ENCODE measurements at places on chromosomes 2 and 18.
A peak's percentile ranks its signal among the peaks of the same experiment; 100 is the strongest.

GRCh38 chr2:205685314-205686055 lies 3.2 kb downstream of the NRP2 start:
- DNase-seq: no peak

DNA sequence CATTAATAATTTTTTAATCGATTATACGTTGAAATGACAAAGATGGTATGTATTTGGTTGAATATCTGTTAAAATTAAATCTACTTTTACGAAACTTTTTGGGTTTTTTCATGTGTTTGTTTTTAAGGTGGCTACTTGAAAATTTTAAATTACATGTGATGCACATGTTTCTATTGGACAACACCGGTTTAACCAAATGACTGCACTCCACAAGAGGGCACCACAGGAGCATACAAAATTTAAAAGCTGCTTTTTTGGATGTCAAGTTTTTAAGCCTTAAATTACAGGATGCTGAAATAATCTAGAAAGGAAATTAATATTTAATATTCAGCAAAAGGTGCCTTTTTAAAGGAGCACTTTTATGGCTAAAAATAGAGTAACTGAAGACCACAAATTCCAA lies 98.7 kb downstream of the ACVR1 start:
- peak; percentile 67 for DNase-seq

DNA sequence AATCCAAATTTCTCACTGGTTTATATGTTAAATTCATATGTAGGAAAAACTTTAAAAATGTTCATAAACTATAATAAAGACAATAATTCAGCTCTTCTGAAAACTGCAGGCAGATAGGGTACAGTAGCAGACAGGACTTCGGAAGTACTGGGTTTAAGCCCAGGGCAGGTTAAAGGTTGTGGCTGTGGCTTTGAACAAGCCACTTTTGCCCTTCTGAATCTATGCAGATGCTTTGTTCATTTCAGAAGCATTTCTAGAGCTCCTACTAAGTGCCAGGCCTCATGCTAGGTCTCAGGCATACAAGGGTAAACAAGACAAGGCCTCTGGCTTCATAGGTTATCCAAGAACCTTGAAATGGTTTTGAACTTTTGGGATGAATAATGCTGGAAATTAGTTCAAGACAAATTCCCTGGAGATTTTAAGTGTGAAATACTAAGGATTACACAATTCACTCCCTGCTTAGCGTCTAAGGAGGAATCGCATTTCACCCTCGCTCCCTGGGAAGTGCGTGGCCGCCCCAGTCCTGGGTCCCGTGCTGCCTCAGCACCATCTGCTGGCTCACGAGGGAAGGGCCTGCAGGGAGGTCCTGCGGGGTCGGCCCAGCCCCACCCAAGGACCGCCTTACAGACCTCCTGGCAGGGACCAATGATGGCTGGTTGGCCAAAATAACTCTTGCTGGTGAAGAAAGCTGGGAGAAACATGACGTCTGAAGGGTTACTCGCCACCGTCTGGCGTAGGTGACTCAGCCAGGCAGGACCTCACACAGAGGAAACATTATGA lies 67.7 kb upstream of the L3MBTL4 start:
- no peak for DNase-seq

DNA sequence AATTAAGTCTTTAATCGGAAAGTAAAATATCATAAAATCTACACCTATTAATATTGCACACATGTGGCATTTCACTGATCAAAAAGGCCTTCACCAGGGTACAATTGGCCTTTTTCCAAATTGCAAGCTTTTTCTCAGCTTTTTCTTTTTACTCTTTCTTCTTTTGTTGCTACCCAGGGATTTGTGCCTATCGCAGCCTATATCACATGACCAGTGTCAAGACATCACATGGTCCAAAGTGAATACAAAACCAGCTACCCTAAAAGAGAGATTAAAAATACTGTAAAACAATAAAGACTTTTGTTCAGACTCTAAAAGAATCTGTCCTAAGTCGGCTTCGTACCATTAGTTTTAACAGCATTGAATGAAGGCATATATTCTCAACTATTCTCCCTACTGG lies 15.0 kb upstream of the OTX1 start:
- no peak for DNase-seq

GRCh38 chr2:193793914-193794313 lies 1599.2 kb upstream of the TMEFF2 start:
- DNase-seq: no peak

DNA sequence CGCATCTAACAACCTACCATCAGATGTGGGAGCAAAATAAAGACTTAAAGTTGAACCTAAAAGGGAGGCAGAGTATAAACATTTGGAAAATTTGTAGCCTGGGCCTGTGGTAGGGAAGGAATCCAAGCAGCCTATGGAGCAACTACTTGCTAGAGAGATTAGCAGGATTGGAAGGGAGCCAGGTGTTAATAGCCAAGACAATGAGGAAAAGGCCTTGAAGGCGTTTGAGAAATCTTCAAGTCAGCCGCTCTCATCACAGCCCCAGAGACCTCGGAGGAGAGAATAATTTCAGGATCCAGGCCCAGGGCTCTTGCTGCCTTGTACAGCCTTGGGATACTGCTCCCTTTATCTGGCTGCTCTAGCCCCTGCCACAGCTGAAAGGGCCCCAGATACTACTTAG lies 219.7 kb downstream of the THSD7B start:
- no peak for DNase-seq

GRCh38 chr2:69083235-69083748 lies 70.3 kb downstream of the ANTXR1 start:
- DNase-seq: no peak

- no peak for DNase-seq
These were observed 64.9 kb downstream of the CDH2 start for GRCh38 chr18:28112056-28112470.

DNA sequence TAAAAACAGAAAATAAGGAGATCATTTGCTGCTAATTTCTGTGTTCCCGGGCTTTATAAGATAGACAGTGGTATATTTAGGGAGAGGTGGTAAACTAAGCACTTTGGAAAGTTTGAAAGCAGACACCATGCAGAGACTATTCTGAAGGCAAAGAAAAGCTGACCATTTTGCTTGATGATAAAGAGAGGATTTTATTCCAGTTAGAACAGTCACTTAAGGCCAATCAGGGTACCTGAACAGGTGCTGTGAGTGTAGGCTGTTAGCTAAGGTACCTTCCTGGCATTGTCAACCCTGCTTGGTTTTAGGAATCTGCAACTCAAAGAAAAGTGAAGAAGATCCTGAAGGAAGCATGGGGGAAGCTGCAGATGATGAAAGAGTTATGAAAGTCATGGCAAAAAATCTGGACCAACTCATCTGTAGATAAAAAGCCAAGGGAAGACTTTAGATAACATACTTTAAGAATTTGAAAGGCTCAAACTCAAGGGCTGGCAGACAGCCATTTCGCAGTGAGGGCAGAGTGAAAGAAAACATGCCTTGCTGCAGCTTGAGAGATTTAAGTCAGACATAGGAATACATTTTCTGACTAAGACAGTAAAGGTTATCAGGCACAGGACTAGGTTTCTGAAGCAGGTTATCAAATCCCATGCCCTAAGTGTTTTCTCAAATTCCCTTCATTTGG lies 80.1 kb upstream of the ARL5A start:
- DNase-seq: no peak

DNA sequence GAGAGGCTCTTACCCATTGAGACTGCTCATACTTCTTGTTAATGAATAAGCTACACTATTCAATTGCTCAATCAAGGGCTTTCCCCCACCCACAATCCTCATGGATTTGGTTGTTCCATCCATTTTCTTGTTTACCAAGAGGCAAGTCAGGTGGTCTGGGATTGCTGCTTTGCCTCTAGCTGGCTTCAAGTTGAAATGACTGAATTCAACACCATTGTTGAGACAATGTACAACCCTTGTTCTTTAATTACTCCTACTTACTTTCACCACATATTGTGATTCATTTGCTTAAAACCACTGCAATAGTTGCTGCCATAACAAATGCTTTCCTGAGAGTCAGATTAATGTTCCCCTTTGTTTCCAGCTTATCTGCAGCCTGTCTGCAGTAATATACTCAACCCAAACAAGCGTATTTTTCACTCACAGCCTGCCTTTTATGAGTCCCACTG lies 532.2 kb downstream of the RIT2 start:
- DNase-seq: peak; percentile 84

DNA sequence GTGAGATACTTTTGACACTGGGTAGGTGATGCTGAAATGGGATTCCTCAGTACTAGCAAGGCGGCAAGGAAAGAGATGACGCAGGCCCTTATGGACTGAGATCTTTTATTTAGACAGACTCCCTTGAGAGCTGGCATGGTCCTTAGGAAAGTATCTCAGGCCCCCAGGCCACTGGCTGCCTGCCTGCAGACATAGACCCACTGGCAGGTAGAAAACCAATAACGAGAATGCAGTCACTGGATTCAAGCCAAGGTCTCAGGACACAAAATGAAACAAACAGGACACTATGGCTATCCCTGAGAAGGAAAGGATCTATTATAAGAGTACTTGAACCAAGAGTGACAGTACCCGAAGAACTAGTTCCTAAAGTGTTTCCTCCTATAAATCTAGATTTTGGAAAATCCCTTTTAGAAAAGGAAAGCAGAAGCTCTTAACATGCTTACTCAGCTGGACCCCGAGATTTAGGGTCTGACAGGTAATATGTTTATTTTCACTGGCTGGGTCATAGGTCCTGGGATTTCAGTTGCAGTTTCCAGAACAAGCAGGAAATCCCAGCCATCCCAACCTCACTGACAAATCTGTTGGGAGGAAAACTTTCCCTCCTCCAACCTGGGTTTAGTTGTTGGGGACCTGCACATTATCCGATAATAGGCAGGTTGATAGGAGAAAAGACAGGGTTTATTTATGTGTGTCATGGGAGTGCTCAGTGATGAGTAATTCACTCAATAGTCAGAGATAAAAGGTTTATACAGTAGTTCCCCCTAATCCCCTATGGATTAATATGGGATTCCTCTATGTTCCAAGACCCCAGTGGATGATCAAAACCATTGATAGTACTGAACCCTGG lies 44.5 kb downstream of the COMMD1 start:
- DNase-seq: no peak

- no peak for DNase-seq
These were observed 413.2 kb upstream of the SPRED2 start for GRCh38 chr2:65845442-65846182.

DNA sequence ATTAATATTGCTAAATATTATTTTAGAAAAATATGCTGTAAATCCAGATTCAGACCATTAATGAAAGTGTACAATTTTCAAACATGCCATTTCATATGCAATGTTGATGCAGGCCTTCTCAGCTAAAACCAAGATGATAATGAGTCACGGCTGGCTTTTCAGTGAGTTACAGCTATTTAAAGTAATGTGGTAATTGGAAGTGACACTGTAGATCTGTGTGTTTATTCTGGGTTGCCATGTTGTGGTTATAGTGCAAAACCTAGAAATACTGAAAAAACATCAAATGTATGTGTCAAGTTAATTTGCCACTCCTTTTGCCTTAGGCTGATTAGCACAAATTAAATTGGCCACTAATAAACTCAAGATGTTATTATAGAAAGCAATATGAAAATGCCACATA lies 506.6 kb downstream of the ERBB4 start:
- DNase-seq: peak; percentile 10

DNA sequence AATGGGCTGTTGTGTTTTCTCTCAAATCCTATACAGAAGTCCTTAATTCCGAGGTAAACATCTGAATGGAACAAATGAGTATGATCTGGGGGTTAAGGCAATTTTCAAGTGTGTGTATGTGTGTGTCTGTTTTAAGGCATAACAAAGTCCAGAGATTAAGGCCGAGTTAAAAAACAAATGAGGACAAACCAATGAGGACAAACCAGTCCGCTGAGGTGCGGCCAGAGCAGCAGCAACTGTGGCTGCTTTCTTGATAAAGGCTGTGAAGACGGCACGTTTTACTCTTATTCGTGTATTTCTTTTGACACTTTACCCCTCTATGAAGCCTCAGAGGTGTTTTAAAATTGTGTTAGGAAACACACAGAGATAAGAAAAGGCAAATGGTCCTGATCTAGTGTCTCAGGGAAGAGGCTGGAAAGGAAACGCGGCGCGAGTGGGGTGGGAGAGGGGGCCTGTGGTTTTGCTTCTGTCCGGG lies 495 bp upstream of the GULP1 start:
- no peak for DNase-seq

DNA sequence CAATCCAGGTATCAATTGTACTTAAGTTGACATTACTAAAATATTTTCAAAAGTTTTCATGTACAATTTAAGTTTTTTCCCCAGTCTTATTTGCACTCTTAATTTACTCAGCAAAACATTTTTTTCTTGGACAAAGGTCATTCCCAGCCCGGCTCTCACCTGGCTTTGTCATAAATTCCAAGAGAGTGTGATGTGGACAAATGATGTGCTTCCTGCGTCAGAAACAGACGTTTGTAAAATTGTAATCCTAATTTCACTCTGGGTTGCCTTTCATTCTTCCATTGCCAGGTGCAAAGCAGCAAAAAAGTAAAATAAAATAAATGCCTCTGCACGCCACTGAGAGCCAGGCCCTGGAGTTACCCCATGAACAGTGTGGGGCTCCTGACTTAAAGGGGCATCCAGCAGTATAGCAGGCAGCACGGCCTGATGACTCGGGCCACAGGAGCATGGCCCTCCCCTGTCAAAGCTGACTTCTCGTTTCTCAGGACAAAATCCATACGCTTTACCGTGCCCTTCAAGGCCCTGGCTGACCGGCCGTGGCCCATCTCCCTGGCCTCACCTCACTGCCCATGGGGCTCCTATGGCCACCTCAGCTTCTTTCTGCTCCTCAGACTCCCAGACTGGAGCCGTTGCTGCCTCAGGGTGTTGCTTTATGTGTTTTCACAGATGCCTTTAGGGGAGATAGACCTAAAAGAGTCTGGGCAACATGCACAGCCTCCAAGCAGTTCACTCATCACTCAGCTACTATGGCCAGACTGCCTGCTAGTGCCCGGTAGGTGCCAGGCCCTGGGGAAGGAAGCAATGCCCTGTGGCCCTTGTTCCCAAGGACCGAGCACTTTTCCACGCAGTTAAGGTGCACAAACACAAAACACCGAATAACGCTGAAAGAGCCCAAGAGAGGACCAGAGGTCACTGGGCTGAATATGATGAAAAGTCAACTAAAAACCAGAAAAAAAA lies 7.6 kb upstream of the TMEM185B start:
- no peak for DNase-seq

GRCh38 chr2:28661589-28662001 lies 90.0 kb upstream of the PPP1CB start:
- DNase-seq: no peak

DNA sequence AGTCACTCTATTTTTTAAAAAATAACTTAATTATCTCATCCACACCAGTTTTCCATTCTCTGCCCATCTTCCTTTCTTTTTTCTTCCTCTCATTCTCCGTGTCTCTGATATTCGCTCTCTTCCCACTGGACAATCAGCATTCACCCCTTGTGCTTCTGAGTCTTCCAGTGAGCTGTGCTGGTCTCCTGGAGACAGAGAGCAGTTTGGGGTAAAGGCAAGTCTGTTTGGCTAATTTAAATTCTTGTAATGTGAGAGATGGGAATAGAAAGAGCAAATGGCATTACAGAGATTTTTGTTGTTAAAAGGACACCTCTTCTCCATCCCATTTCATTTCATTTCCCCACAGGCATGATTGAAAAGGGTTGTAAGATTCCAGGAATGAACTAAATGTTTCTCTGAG lies 107.5 kb downstream of the DTNA start:
- no peak for DNase-seq

Data from Kasumi-1 (cell line).